H54 (cell line): ENCODE measurements at places on chromosomes 5 and 9.
A peak's percentile ranks its signal among the peaks of the same experiment; 100 is the strongest.

DNA sequence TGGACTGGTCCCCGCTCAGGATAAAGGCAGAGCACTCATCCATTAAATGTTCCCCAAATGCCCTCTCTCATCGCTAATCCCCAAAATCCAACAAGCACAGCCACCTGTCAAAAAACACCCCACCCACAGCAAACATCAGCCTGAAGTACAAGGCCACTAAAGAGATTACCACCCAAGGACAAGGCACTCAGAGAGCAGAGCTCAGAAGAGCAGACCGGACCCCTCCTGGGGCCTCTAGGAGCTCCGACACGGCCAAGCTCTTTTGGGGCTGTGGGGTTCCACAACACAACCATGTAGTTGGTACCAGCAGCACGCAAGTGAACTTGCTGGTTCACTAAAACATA is 9.8 kb downstream of the VDAC1 start:
- DNase-seq: no peak

DNA sequence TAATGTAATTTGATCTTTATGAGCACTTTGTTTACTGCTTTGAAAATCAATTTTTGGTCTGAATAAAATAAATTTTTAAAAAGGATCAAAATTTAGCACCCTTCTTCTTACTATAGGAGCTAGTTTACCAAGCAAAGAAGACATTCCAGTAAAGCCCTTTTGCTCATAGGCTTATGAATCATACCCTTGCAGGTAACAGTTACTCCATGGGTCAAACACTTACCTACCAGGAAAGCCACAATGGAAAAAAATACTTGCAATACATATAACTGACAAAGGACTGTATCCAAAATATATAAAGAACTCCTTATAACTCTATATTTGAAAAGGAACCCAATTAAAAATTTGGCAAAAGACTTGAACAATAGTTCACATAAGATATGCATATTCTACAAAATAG is 66.6 kb downstream of the SHOC1 start:
- no peak for DNase-seq

- no peak for DNase-seq
Measured at GRCh38 chr9:134286471-134287245, 39.6 kb upstream of the RXRA start.

GRCh38 chr5:84961903-84962302 is 577.2 kb upstream of the EDIL3 start:
- no peak for DNase-seq

DNA sequence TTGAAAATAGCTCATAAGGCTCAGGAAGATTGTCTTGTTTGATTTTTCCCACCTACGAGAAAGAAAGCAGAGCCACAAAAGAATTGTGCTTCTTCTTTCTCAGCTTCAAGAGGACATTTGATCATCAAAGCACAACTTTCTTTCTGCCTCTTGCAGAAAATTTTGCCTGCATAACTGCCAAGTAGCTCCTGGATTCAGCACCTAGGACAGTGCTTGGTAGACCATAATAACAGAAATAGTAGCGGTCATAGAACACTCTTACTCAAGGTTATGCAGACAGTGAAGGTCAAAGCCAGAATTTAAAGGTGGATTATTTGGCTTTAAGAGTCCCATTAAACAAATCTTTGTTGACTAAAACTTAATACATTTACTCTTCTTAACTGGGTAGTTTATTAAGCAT is 594.7 kb upstream of the CCNG1 start:
- no peak for DNase-seq

DNA sequence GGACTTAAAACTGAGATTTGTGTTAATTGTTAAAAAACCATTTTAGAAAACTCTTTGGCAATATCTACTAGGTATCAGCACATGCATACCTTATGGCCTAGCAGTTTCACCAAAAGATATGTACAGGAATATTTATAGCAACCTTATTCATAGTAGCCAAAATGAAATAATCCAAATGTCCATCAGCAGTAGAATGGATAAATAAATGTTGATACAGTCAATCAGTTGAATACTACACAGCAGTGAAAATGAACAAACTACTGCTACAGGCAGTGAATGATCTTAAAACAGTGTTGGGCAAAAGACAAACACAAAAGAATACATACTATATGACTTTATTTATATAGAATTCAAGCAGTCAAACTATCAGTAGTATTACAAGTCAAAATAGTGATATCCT is 16.4 kb downstream of the RFESD start:
- no peak for DNase-seq

GRCh38 chr9:101791938-101792337 is 53.5 kb upstream of the GRIN3A start:
- DNase-seq: peak; percentile 15

- DNase-seq: no peak
Measured at GRCh38 chr5:112684737-112685136, 52.9 kb upstream of the APC start.

DNA sequence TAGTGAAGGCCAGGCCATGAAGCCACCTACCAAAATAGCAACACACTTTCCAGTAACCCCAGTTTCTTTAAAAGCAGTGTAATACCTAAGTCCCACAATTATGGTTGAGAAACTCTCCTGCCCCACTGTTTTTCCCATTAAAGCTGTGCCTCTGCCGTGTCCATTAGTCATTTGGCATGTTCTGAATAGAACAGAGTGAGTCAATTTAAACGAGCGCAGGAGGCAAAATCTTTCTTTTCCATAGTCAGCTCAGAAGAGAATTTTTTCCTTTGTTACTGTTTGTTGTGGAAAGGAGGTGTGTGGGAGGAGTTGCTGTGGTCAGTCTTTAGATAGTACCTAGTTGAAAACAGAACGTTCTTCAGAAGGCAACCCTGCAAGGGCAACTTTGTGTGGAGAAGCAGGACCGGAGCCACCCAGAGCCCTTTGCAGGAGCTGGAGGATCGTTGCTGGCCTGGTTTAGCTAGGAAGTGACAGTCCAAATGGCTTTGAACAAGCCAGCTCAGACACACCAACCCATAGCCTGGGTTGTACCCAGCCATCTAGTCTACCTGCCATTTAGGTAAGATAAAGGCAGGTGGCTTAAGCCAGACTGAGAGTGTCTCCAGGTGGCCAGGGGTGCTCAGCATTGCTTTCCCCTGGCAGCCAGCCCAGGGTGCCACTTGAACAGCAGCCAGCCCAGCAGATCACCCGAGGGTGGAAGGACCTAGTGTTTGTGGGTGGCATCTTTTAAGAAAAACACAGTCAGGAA is 30.4 kb downstream of the GADD45G start:
- peak; percentile 66 for DNase-seq

DNA sequence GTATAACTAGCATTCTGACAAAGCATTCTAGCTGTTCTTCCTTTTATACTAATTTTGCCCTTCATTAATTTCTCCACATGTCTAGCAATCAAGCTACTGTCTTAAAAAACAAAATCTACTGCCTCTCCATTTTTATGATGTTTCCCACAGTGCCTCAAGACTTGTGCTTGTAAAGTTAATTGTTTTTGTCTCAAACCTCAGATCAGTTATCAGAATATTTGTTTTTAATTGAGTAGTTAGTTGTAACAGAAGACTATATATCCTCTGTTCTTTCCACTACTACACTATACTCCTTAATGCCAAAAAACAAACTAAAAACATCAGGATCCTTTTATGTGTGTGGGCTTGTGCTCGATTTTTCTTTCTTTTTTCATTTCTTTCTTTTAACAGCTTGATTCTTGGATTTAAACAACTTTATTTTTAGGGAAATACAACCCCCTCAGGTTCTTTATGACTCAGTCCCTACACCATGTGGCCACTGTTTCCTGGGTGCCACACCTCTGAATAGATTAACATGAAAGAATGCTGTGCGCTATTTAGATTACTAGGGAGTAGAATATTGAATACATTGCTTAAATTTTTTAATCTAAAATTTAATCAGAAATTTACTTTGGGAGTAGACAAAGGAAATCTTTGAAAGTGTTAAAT is 1.2 kb downstream of the ASPN start:
- DNase-seq: no peak

- DNase-seq: no peak
Measured at GRCh38 chr5:76527685-76528161, 95.5 kb downstream of the F2RL2 start.

DNA sequence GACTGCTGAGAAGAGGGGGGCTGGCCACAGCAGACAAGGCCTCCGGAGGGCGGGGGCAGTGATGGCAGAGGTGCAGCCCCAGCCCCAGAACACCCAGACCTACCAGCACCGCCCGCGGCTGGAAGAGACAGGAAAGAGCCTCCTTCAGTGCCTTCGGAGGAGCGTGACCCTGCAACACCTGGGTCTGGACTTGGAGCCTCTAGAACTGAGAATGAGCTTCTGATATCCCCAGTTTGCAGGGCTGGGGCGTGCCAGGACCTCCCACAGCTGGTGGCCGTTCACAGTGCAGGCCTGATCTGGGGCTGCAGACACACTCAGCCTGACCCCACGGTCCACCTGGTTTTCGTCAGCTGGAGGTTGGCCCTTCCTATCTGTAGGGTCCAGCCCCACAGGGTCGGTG is 9.1 kb downstream of the LCN10 start:
- no peak for DNase-seq

GRCh38 chr5:123448743-123449142 is 25.5 kb upstream of the CEP120 start:
- no peak for DNase-seq

GRCh38 chr9:100601216-100601615 is 23.3 kb downstream of the CAVIN4 start:
- DNase-seq: peak; percentile 63

DNA sequence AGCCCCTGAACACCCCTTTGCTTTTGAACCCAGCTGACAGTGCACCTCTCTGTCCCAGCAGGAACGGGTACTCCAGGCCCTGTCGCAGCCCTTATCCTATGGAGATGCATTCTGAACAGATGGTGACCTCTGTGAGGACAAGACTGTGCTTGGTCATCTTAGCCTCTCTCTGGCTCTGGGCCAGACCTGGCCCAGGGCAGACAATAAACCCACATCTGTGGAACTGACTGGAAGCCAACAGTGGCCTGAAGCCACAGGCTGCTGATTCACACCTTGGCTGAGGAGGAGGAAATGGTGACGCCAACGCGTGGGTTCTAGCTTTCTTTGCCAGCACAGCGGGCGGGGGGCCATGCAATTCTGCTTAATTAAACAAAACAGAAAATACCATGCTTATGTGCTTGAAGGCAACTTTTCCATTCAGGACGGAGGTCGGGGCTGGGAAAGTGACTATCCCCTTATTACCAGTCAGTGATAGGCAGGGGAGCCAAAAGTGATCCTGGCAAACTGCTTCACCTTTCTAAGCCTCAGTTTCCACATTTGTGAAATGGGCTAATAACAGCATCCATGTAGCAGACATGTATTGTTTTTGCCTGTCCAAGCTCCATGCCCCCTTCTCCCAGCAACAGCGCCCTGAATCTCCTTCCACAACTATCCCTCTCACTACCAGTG is 10.8 kb downstream of the SH3PXD2B start:
- DNase-seq: peak; percentile 70

DNA sequence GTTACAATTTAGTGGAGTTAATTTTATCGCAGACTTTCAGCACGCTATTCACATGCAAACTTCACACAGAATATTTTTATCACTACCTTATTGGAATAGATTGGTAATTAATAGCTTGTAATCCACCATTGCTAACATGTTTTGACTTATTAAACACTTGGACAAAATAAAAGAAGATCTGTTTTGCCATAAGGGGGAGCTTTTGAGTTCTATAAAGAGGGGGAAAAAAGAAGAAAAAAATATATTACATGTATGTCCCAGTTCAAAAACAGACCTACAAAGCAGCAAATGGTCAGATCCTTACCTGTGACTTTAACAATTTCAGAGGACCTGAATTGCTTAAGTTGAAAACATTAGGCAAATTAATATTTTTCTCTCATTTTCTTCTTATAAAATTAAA is 1.2 kb upstream of the PAPPA start:
- DNase-seq: no peak

DNA sequence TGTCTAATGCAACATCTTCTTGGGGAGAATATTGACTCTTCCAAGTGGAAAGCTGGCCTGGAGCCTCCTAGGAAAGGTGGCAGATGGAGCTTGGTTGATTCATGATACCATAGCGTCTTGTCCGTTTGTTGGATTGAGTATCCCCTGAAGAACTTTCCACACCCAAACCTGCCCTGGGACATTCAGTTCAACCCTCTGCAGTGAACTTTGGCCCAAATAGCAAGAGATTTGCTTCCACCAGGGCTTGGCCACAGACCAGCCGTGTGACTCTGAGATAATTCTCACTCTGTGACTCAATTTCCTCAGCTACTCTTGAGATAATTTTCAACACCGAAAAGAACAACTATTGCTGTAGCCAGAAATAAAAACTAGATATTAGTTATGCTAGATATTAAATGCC is 108.0 kb upstream of the RAD23B start:
- no peak for DNase-seq

- no peak for DNase-seq
Measured at GRCh38 chr5:61623401-61624069, 291.5 kb downstream of the ZSWIM6 start.

DNA sequence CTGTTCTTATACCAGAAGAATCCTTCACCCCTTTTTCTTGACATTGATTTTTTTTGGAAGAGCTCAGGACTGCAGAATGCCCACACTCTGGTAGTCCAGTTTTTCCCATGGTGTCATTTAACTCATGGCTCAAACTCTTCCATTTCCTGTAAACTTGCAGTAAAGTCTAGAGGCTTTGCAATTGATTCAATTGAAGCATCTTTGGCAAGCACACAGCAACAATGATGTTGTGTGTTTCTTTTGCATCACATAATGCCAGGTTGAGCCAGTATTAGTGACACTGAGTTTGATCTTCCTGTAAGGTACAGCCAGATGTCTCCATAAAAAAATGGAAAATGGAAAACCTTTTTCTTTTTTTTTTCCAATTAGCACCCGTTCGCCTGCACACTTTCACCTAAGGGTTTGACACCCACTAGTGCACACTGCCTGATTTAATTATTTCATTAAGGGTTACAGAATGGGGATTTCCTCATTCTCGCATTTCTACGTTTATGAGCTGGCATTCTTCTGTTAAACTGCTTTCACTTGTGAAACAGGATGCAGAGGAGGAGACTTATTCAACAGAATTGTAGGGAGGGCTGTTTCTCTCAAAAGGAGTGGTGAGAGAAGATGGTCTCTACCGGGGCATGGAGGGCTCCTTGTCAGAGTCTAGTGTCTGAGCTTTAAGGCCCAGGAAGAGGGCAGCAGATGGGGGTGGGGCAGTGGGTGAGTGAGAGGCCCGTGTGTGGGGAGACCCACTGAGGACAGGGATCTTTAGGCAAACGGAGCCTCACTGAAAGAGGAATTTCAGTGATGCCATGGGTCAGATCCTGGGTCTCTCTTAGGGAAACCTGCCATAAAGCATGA is 2.2 kb upstream of the S1PR3 start:
- DNase-seq: peak; percentile 60

DNA sequence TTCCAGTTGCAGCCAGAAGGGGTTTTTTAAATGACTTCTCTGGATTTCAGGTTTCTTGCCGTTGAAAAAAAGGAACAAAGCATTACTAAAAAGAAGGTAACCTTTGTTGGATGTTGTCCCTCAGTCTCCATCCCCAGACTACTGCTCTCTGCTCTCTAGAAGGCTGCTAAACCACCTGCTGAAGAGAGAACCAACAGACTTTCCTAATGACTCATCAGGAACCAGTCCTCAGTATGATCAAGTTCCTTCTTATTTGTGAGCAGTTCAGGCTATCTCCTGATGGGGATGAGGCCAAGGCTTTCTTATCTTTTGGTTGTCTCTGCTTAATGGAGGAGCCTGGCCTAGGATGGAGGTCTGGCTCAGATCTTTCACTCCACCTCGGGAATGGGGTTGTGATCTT is 4.1 kb downstream of the KIF4B start:
- DNase-seq: no peak
